ENCODE measurements at places on chromosomes 4 and X.

DNA sequence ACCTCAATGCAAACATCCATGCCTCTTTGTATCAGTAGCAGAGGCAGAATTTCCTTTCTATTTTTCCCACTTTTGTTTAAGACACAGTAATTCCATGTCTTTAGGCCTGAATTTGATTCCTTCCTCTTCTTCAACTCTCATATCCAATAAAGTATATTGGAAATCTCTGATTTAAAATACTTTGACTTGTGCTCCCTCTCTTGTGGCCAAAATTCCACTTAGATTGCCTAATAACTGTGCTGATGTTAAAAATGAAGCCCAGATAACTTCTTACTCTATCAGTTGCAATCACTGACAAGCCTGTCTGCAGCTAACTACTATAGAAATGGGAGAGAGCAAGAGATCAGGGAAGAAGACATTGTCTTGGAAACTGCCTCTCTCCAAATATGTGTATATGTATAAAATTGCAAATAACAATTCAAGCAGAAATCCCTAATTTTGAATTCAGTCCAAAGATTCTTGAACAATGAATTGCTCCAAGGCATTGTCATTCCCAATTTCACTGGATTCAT lies 163.5 kb upstream of the SPIN4 start:
- DNase-seq: no peak

- no peak for DNase-seq
These were observed 15.7 kb downstream of the SMIM43 start for GRCh38 chr4:121749225-121749624.

GRCh38 chr4:111788099-111788498 lies 357.2 kb upstream of the FAM241A start:
- DNase-seq: no peak

GRCh38 chr4:7945709-7946380 lies 6.2 kb upstream of the AFAP1 start:
- DNase-seq: no peak

DNA sequence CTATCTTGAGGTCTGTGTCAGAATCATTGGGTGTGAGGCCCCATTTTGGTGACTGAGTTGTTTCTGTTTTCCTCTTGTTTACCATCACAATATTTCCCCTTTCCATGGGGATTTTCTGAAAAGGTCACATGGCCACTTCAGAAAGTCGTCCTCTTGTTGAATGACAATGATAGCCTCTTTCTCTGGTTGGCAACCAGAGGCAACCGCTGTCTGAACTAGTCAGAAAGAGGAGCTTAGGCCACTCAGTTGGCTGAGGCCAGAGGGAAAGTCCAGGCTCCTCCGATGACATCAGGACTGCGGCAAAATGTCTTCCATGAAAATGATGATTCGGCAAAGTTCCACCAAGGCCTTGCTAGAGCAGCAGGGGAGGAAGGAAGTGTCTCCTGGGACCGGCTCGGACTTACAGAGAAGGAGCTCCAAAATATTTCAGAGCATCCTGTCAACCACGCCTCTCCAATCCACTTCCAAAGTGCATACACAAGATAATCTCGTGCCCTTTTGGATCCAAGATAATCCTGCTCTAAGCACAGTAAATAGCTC lies 19.1 kb upstream of the RBM47 start:
- DNase-seq: no peak

- no peak for DNase-seq
These were observed 283.4 kb downstream of the BCOR start for GRCh38 chrX:39814391-39814790.

DNA sequence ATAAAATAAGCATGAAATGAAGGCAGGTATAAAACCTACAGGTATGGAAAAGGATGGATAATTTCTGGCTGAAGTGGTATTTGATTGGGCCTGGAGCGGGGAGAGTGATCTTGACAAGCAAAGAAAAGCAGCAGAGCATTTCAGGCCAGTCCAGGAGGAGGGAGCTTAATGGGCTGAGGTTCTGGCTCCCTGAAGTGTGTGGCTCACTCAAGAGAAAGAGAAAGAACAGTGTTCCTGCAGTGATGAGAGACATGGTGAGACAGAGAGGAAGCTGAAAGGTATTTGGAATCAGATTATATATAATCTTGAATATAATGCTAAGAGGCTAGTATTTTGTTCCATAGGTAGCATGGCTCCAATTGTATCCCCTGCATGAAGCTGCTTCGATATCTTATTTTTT lies 153.5 kb downstream of the MGST2 start:
- no peak for DNase-seq

DNA sequence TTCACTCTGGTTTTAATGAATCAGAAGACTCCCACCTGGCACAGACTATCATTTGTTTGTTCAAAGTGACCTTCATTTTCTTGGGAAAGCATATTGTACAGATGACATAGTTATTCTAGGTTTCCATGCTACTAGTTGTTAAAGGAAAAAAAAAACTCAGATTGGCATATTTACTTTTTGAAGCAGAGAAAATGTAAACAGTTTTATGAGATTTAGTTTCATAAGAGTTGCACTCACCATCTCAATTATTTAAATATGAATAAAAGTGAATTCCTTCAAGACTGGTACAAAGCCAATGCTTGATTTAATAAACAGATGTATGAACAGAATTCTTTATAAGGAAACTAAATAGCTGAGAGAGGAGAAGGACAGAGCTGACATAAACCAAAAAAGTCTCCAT lies 280.3 kb upstream of the UGT8 start:
- DNase-seq: no peak

Measured in stimulated activated CD8-positive, alpha-beta memory T cell treated with anti-CD3 and anti-CD28 coated beads, Interleukin-4, amount 100 ng/mL, for 1 hour (primary cell).